ENCODE measurements at places on chromosomes 13 and 19. TPM values are rescaled to one million over a fixed set of nuclear protein-coding genes. Genes with fewer than 3 reads are reported as not detected.

CCDC70 gene
- total RNA-seq = 11.5 TPM

TUBA3C gene
- 87.1 TPM for total RNA-seq

BEST2 gene
- total RNA-seq = not detected

RASGRP4 gene
- 1.4 TPM for total RNA-seq

CERS1 gene
- total RNA-seq = 38.7 TPM

RNASEH2A gene
- total RNA-seq = 8.7 TPM

SIGLEC6 gene
- not detected for total RNA-seq

CEBPA gene
- 25.2 TPM for total RNA-seq

CCDC8 gene
- total RNA-seq = 32.7 TPM

MEIOSIN gene
- not detected for total RNA-seq

GGN gene
- 0.27 TPM for total RNA-seq

SHC2 gene
- 52.2 TPM for total RNA-seq

FLT3LG gene
- 2.9 TPM for total RNA-seq

ZFP36 gene
- total RNA-seq = 170 TPM

IRGC gene
- total RNA-seq = not detected

ZNF208 gene
- total RNA-seq = 4.3 TPM

TEX29 gene
- total RNA-seq = 1.4 TPM

ELAVL3 gene
- total RNA-seq = 1.5 TPM

PTGER1 gene
- not detected for total RNA-seq

SLC8A2 gene
- total RNA-seq = 7.7 TPM

LONP1 gene
- 62.7 TPM for total RNA-seq

OR4F17 gene
- not detected for total RNA-seq

FGF21 gene
- total RNA-seq = not detected
